ENCODE measurements at places on chromosomes 2 and 18. TPM values are rescaled to one million over a fixed set of nuclear protein-coding genes. Genes with fewer than 3 reads are reported as not detected.

G6PC2 gene
- total RNA-seq = not detected

GKN1 gene
- total RNA-seq = 0.32 TPM

CDH20 gene
- total RNA-seq = under 0.01 TPM

- peak; percentile 66 for DNase-seq
These were observed 18.0 kb downstream of the ZC3H15 start for GRCh38 chr2:186503827-186504606.

GRCh38 chr2:9473985-9474360 is 378 bp upstream of the IAH1 start:
- DNase-seq = peak; percentile 42

Measured in fibroblast of villous mesenchyme (primary cell).